HFFc6 (cell line): ENCODE measurements at places on chromosomes 3 and 15. TPM values are rescaled to one million over a fixed set of nuclear protein-coding genes. Genes with fewer than 3 reads are reported as not detected.

The FURIN gene
- total RNA-seq, result 72.2 to 79.4 TPM (median 78.7 TPM) in 3 replicates

The LIPC gene
- total RNA-seq, result not detected in 3 replicates

DNA sequence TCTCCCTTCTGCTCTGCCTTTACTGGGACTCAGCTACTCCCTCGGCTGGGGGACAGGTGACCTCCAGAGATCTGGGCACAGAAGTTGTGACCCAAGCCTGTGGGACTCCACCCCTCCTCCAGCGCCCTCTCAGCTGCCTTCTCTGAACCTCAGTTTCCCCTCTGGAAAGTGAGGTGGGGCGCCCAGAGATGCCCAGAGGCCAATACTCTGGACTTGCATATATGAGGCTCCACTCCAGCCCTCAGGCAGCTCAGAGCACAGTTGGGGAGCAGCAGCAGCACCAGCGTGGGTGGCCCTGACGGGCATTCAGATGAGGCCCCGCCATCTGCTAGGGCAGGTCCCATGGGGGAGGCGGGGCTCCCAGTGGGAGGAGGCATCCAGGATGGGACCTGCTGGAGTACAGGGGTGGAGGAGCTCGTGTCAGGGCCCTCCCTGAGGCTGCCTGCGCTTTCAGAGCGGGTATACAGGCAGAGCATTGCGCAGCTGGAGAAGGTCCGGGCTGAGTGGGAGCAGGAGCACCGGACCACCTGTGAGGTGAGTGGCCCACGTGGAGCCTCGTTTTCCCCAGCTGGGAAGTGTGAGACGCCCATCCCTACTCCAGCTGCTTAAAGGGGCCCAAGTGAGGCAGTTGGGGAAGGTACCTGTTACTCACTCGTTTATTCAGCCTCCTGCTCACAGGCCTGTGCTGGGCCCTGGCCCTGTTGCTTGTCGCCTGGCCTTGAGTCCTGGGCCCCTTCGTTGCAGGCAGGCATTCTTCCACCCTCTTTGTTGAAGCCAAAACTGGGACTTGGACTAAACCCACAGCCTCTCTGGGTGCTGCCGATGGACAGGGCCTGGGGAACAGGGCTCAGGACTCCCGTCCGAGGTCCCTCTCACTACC lies 35.4 kb downstream of the PSTPIP1 start:
- DNase-seq, result no peak
- no peaks in the 10 kb centered on the region for H3K4me1 ChIP-seq
- no peaks in the 10 kb centered on the region for H3K36me3 ChIP-seq
- H3K27me3 ChIP-seq, result peaks cover 11% of the 10 kb centered on the region; the same call in 1 of the 2 replicates

- peaks cover 11% of the 10 kb centered on the region for H3K27me3 ChIP-seq
- peaks cover 8% of the 10 kb centered on the region; the same call in 1 of the 2 replicates for H3K4me1 ChIP-seq
- no peak overlapping the region for H3K4me3 ChIP-seq
- H3K36me3 ChIP-seq, result no peaks in the 10 kb centered on the region
Observed at GRCh38 chr3:153023896-153024295, 138.1 kb upstream of the RAP2B start.

DNA sequence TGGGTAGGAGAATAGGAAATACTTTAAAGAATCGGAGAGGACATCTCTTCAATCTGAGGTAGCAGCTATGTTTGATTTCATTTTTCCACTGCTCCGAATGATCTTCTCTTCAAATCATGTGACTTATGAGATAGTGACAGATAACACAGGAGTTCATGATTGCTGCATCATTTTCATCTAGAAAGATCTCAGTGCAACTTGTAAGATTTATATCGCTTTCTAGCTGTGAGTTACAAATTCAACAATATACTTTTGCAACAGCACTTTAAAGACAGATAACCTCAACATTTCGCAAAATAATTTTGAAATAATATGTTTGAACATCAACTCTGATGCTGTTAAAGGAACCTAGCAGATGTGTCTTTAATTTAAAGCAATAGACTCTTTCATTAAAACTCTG lies 99.9 kb upstream of the CCDC80 start:
- no peak for DNase-seq
- peaks cover 2% of the 10 kb centered on the region for H3K27me3 ChIP-seq
- no peak overlapping the region for H3K4me3 ChIP-seq
- no peaks in the 10 kb centered on the region for H3K36me3 ChIP-seq
- no peak overlapping the region for H3K27ac ChIP-seq
- H3K4me1 ChIP-seq, result peaks cover 39% of the 10 kb centered on the region
